Kasumi-1 (cell line): ENCODE measurements at places on chromosomes 2 and 18.
A peak's percentile ranks its signal among the peaks of the same experiment; 100 is the strongest.

- peak; percentile 46 for DNase-seq
Measured at GRCh38 chr2:233075966-233076339, 15.8 kb downstream of the INPP5D start.

GRCh38 chr18:78727877-78728783, 251.5 kb upstream of the SALL3 start:
- DNase-seq: no peak

DNA sequence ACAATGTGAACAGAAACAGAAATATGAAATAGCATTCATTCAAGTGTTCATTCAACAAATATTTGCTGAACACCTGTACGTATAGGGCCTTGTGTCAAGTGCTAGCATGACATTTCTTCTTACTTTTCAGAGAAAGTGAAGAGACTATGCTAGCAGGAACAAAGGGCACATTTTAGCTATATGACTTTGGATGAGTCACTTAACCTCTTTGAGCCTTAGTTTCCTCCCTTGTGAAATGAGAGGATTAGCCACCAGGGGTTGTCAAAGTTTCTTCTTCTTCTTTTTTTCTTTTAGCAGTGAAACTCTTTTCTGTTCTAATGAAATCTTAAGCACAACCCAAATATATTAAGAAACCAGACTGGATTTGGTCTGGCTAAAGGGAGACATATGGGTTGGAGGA, 53.1 kb downstream of the FIGN start:
- peak; percentile 35 for DNase-seq

DNA sequence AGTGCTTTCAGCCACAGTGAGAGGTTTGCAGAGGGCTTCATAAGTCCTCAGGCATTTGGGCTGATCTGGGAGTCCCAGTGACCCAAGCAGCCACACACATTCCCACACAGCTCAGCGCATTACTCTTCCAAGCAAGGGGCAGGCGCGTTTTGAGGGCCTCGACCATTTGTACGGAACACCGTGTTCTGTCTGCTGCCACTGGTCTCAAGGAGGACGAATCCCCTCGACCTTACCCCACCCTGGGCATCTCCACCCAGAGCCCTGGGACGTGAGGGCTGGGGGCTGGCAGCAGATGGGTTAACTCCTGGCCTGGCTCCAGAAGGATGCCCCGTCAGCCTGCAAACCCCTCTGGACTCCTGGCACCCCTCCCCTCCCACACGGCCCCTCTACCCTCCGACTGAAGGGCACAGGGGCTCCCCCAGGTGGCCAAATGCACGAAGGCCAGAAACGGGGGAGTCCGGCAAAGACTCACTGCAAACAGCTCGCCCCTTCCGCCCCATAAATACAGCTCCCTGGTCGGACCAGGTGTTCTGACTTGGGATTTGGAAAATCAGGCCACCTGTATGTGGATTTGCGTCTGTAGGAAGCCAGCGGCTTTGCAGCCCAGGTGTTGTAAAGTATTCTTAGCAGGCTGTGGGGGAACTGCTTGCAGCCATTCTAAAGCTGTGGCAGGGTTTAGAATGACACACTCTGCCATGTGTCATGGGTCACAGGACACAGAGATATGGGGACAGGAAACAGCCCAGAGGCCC, 33.6 kb upstream of the PTMA start:
- DNase-seq: peak; percentile 44

DNA sequence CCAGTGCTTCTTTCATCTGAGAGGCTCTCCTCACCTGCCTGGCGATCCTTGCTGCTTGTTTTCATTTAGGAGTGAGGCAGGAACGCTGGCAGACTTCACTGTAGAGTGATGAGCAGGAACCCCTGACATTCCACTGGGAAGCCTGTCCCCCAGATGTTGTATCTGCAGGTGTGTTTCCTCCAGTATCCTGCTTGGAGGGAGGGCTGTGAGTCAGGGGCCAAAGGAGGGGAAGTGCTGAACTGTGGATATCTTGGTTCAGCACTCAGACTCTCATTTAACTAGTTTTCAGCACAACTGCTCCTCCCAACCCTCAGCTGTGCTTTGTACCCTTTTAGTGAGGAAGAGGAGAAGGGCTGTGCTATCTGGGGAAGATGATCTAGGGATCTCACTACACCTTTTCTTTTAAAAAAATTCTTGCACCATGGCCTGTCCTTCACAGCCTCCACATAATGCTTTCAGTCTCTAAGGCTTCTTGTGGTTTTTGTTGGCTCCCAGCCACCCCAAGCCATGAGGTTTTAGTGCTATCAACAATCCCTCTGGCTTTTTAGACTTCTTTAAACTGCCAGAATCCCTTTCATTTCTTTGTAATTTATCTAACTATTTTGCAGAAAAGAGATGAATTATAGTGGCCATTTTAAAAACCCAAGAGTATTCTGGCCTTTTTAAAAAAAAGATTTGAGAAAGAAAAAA, 11.2 kb downstream of the ANKAR start:
- peak; percentile 67 for DNase-seq

- no peak for DNase-seq
Measured at GRCh38 chr2:143545059-143545948, 416.1 kb downstream of the ARHGAP15 start.

- DNase-seq: no peak
Measured at GRCh38 chr2:181190711-181191110, 210.3 kb downstream of the UBE2E3 start.

- no peak for DNase-seq
Measured at GRCh38 chr18:2913398-2914005, 66.7 kb downstream of the EMILIN2 start.
